ENCODE measurements at places on chromosomes 13 and 19.

- DNase-seq = no peak
These were observed 11.3 kb downstream of the PCID2 start for GRCh38 chr13:113196970-113197737.

GRCh38 chr19:1218751-1219567, 13.4 kb downstream of the STK11 start:
- no peak for DNase-seq

DNA sequence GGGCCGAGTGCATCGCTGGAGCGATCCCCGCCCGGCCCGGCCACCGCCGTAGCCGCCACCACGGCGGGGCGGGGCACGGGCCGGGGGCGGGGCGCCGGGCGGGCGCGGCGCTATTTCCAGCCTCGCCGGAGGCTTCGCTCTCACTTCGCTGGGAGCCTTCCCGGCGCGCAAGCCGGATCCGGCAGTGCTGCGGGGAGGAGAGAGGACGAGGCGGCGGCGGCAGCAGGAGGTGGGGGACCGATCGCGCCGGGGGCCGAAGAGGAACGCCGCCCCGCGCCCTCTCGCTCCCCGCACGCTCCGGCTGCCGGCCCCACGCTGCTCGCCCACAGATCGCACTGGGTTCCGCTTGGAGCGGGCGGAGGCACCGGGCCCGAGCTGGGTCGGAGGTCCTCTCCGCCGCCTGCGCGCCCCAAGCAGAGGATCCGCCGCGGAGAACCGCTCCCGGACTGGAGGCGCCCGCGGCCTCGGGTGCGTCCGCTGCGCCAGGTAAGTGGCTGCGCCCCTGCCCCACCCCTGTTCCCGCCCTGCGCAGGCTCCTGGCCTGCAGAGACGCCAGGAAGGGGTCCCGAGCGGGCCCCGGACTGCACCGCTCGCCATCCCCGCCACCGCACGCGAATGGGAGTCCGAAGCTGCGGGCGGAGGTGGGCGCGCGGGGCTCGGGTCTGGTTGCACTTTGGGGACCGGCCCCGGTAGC, at the start of gene CHST8:
Gene CHST8 (plus strand): TSS at position 143 of the 694 bp plus-strand sequence. CDS start 67,309 bp downstream, outside the sequence.
- DNase-seq = peak; percentile 92

- DNase-seq = no peak
These were observed 977.0 kb upstream of the SLC10A2 start for GRCh38 chr13:104043184-104043583.

GRCh38 chr13:42405665-42406390, 133.9 kb downstream of the AKAP11 start:
- no peak for DNase-seq
